ENCODE measurements at places on chromosomes 16 and 17. TPM values are rescaled to one million over a fixed set of nuclear protein-coding genes. Genes with fewer than 3 reads are reported as not detected.

DNA sequence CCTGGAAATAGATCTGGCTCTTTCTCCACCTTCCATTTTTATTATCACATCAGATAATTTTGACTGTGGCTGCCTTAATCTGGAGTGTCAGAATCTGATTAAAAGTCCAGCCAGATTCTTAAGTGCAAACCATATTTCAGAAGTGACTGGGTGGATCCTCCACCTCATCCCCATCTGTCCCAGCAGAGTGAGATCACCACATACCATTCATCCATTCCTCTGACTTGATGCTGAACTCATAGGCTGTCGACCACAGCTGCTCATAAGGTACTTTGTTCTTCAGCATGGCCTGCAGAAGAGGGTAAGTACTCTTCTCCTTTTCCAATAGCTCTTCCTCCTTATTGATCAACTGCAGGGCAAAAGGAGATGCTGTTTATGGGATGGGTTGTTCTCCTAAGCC lies 53.5 kb downstream of the DNAH3 start:
- peak; percentile 9 for DNase-seq

GGA2 gene
- total RNA-seq: 10.0 TPM

- DNase-seq: peak; percentile 36
Measured at GRCh38 chr17:61285526-61286320, 113.9 kb upstream of the TBX2 start.

DNA sequence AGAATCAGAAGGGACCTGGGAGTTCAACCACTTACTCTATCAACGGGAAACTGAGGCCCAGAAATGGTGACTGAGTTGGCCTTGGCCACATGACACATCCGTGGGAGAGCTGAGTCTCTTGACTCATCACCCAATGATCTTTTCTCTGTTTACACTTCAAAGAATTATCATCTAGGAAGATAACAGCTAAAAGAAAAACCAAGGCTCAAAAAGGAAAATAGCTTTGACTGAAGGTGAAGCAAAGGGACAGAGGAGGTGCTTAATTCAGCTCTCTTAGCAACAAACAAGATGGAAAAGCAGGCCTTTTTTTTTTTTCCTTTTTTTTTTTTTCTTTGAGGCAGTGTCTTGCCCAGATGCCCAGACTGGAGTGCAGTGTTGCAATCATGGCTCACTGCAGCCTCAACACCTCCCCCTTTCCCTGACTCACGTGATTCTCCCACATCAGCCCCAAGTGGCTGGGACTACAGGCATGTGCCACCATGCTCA lies 16.7 kb downstream of the ERCC4 start:
- peak; percentile 53 for DNase-seq

DNA sequence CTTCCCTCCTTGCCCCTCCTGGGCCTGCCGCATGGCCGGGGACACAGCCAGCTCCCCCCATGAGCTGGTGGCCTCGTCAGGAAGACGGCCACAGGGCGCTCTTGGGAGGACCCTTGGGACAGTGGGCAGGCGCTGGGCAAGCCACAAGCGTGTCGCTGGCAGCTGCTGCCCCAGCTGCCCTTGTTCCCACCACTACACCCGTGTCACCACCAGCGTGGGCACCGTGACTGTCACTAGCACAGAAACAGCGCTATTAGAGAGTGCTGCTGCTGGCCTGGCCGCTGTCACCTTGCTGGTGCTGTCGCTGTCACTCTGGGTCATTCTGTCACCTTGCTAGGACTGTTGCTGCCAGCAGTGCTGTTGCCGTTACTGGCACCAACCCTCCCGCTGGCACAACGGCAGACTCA lies 47.2 kb downstream of the ZFPM1 start:
- no peak for DNase-seq

DNA sequence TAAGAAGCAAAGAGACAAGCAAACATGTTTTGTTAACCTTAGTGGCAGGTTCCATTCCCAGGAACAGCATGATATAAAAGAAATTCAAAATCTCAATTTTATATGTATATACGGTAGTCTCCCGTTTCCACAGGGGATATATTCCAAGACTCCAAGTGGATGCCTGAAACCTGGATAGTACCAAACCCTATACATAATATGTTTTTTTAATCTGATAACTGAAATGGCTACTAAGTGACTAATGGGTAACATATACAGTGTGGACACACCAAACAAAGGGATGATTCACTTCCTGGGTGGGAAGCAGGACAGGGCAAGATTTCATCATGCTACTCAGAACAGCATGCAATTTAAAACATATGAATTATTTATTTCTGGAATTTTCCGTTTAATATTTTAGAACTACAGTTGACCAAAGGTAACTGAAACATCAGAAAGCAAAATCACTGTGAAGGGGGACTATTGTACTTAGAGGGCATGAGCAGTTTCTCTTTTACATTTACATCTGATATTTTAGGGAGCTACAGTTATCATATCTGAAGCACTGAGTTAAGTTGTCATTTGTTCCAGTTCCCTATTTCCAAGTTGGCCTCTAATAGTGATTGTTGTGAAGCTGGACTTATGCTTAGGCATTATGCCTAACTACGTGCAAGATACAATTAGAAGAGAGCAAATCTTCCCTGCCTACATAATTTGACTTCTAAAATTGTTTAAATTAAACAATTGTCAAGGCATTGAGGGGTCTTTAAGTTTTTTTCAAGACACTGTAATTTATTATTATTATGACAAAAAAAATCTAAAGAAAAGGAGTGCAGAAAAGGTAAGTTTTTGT lies 34.1 kb upstream of the ABCA6 start:
- DNase-seq: peak; percentile 84

- no peak for DNase-seq
Measured at GRCh38 chr17:58487589-58488427, at the start of gene HSF5. Gene HSF5, minus strand, starts transcription at chr17:58488408. Its CDS starts 134 bp downstream, at chr17:58488274.

- DNase-seq: no peak
Measured at GRCh38 chr17:14203388-14203787, 33.3 kb downstream of the CDRT15 start.

GAST gene
- total RNA-seq: not detected

GRCh38 chr16:5305023-5305422 lies 207.4 kb upstream of the EEF2KMT start:
- no peak for DNase-seq

CFAP20 gene
- total RNA-seq: 51.2 TPM

GRCh38 chr16:11075163-11075562 lies 130.8 kb downstream of the CLEC16A start:
- no peak for DNase-seq

RHBDF2 gene
- total RNA-seq: 26.6 TPM

All from Daoy (cell line).